ENCODE measurements at places on chromosomes 1 and 21. TPM values are rescaled to one million over a fixed set of nuclear protein-coding genes. Genes with fewer than 3 reads are reported as not detected.

Gene HORMAD1
- total RNA-seq = not detected

Gene CELA3B
- total RNA-seq = not detected

Gene RGS13
- total RNA-seq = not detected

Gene FCRLB
- total RNA-seq = 1.4 TPM

Gene MYOG
- total RNA-seq = not detected

Gene NTMT2
- total RNA-seq = not detected

Gene RXFP4
- not detected for total RNA-seq

Gene TINAGL1
- total RNA-seq = 581 TPM

Gene PADI3
- total RNA-seq = not detected

Gene DNM3
- total RNA-seq = 0.76 TPM

Gene TRIM67
- not detected for total RNA-seq

Gene RNF186
- total RNA-seq = not detected

Gene HFM1
- total RNA-seq = 0.32 TPM

Gene CYP4B1
- not detected for total RNA-seq

Gene KCNJ6
- total RNA-seq = not detected

Gene DENND2D
- total RNA-seq = 2.3 TPM
